ENCODE measurements at places on chromosomes 3 and 15. TPM values are rescaled to one million over a fixed set of nuclear protein-coding genes. Genes with fewer than 3 reads are reported as not detected.

DNA sequence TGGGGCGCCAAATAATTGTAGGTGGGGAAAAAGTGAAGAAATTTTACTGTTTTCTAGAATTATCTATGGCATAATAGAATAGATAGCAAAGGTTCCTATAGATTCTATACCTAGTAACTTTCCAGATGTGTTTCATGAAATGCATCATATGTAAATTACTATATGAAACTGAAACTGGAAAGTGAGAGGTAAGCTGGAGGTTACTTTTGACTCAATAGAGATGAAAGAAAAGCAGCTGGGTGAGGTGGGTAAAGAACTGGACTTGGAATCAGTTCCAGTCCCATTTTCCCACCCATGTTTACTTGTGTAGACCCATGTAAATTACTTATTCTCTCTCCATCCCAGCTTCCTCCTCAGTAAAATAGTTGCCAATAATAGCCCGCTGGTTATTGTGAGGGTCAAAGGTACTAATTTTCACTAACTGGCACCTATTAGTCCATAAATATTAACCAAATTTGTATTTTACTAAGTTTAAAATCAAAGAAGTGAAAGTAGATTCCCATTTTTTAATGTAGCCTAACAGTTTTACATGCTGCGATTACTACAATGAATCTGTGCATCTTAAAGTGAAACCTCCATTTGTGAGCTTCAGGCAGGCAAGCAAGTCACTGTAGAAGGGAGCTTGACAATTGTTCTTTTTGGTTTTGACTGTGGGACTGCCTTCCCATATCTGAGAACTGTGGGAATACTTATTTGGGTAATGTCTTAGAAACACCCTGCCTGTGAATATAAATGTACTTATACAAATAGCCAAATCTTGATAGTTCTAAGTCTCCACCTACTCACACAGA is 312.1 kb downstream of the SLC9A9 start:
- H3K27ac ChIP-seq, result no peak overlapping the region
- H3K36me3 ChIP-seq, result no peaks in the 10 kb centered on the region
- H3K27me3 ChIP-seq, result no peaks in the 10 kb centered on the region

- H3K4me3 ChIP-seq, result no peak overlapping the region
- DNase-seq, result no peak
- no peak overlapping the region for H3K27ac ChIP-seq
- no peaks in the 10 kb centered on the region for H3K36me3 ChIP-seq
These were observed 81.6 kb downstream of the LRRC49 start for GRCh38 chr15:70974004-70974832.

GRCh38 chr3:190585805-190586630 is 72.1 kb downstream of the IL1RAP start:
- no peaks in the 10 kb centered on the region for H3K27me3 ChIP-seq
- DNase-seq, result no peak
- H3K27ac ChIP-seq, result no peak overlapping the region

DNA sequence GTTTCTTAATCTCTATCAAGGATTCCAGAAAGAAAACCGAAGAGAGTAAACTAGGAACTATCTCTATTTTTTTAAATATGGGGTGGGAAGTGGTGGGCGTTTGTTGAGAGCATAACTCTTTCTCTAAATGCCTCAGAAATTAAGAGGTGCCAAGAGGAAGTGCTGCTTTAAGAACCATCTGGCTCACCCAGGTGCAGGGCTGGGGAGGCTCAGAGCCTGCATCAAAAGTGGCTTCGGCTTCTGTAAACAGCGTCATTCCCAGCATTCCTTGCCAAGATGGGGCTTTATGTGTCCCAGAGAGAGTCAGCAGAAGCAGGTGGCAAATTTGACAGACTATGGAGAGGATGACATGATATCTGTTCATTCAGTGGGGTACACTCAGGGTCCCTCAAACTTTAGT is 123.3 kb upstream of the BFSP2 start:
- peak; percentile 75 for DNase-seq
- H3K27ac ChIP-seq, result peak overlapping the region; percentile 17
- no peaks in the 10 kb centered on the region for H3K36me3 ChIP-seq
- no peaks in the 10 kb centered on the region for H3K27me3 ChIP-seq

DNA sequence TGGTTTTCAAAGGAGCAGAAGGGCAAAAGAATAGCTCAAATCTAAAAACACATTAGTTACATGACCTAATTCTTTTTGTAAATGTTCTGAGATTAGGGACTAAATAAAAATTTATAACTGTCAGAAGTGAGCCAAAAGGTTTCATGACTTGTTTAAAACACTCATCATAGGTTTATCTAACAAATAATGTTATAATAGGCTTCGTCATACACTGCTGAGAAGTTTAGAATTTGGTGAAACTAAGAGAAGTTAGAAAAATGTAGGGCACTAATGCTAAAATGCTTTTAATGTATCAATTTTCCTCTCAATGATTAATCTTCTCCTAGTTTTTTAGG is 468.8 kb upstream of the CDIN1 start:
- DNase-seq, result no peak
- no peaks in the 10 kb centered on the region for H3K4me1 ChIP-seq
- H3K4me3 ChIP-seq, result no peak overlapping the region
- no peak overlapping the region for H3K27ac ChIP-seq

RBM5 gene
- 230 TPM for total RNA-seq
